ENCODE measurements at places on chromosomes 4 and X.

DNA sequence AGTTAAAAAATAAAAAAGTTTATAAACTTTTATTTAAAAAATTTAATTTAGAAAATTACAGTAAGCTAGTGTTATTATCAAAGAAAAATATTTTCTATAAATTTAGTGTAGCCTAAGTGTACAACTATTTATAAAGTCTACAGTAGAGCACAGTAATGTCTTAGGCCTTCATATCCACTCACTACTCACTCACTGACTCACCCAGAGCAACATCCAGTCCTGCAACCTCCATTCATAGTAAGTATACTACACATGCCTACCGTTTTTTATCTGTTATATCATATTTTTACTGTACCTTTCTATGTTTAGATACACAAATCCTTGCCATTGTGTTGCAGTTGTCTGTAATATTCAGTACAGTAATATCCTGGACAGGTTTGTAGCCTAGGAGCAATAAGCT, 129.0 kb upstream of the FAM47B start:
- DNase-seq, result no peak

GRCh38 chrX:3244955-3245354, 101.5 kb downstream of the MXRA5 start:
- no peak for DNase-seq

DNA sequence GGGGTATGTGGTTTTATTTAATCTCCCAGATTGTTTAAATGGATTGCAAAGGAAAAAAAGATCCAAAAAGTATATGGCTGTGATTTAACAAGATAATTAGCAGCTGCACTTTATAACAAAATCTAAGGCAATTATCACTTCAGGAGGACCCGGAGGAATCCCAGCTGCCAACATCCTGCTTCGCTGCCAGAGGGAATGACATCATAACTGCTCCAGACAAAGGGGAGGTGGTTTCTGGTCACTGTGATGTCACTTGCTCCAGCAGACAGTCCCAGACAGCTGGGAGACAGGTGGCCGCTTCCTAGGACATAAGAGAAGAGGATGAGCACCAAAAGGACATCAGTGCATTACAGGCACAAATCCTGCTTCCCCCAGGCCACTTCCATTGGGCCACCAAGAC, 371.0 kb downstream of the BCOR start:
- no peak for DNase-seq

DNA sequence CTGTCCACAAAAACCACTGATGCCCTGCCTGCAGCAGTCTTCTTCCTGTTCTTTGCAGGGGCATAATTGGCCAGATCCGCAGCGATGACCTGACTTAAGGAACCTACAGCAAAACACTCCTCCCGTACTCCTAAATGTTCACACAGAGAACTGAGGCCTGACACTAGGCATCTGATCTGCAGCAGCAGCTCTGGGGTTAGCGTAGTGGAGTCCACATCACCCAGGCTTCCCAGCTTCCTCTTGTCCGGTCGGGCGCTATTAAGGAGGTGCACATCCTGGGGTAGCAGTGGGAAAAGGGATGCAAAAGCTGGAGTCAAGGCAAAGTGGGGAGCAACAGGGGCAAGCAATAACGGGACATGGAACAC, 758 bp downstream of the SCFD2 start:
- no peak for DNase-seq

DNA sequence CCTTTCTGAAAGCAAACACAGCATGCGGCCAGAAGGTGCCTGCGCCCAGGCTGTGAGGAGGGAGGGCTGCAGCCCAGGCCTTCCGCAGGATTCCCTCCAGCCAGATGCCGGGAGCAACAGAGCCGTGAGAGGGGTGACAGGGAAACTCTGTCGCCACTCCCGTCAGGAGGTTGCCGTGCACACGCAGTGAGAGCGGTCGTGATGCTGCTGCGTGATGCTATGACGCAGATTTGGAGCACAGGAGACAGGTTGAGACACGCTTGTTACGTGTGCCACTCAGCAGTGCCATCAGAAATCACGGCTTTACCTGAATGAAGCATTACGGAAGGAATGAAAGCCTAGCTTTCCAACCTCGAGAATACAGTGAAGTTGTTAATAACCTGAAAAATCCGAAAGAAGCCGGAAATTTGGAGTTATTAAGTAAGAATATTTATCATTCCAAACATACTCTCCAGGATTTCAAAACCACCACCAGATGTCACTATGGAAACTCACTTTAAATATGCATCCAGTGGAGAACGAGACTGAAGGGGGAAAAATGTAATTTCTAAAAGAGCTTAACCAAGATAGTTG, 54.4 kb downstream of the FAT1 start:
- DNase-seq, result no peak

- DNase-seq, result no peak
These were observed 1478.9 kb downstream of the RPA4 start for GRCh38 chrX:98362630-98363029.

- DNase-seq, result no peak
These were observed 41.0 kb upstream of the UCP1 start for GRCh38 chr4:140609548-140610425.

DNA sequence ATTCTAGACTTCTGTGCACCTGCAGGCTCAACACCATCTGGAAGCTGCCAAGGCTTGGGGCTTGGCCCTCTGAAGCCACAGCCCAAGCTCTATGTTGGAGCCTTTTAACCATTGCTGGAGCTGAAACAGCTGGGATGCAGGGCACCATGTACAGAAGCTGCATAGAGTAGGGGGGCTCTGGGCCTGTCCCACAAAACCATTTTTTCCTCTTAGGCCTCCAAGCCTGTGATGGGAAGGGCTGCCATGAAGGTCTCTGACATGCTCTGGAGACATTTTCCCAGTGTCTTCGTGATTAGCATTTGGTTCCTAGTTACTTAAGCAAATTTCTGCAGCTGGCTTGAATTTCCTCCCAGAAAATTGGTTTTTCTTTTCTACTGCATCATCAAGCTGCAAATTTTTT, 999.3 kb upstream of the GRIA3 start:
- no peak for DNase-seq

DNA sequence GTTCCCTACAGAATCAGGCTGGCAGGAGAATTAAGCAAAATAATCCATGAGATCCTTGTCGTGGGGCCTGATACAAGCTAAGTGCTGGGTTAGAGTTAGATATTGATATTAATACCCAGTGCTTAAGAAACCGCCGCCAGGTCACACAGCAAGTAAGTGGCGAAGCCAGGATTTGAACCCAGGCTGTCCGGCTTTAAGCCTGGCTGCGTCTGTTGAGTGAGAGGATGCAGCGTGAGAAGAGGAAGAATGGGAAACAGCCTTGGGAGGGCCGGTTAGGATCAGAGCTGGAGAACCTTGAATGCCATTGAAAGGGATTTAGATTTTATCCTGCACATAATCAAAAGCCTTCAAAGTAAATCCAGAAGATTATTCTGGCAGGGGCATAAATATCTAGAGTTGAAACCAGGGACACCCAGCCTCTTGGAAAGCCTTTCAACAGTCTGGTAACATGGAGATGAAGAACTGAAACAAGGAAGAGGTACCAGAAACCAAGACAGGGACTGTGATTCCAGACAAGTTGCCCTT, 64.8 kb upstream of the HELT start:
- no peak for DNase-seq

- no peak for DNase-seq
These were observed 2.8 kb downstream of the ARX start for GRCh38 chrX:25012793-25013631.

DNA sequence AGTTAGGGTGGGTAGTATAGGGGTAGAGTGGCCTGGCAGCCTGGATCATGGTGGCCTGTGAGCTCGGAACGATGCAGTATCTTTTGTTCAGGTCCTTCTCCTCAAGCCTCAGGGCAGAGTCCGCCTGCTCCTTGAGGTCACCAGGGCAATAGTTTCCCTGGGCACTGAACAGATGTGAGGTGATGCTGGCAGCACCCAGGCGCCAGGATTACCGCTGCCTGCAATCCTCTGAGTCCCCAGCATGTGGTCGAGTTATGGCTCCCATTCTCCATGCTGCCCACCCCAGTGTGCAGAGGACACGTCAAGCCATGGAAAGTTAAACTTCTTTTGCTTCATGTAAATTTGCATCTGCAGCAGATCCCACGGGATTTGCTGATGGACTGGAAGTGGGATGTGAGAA, 38.7 kb downstream of the NEIL3 start:
- no peak for DNase-seq

DNA sequence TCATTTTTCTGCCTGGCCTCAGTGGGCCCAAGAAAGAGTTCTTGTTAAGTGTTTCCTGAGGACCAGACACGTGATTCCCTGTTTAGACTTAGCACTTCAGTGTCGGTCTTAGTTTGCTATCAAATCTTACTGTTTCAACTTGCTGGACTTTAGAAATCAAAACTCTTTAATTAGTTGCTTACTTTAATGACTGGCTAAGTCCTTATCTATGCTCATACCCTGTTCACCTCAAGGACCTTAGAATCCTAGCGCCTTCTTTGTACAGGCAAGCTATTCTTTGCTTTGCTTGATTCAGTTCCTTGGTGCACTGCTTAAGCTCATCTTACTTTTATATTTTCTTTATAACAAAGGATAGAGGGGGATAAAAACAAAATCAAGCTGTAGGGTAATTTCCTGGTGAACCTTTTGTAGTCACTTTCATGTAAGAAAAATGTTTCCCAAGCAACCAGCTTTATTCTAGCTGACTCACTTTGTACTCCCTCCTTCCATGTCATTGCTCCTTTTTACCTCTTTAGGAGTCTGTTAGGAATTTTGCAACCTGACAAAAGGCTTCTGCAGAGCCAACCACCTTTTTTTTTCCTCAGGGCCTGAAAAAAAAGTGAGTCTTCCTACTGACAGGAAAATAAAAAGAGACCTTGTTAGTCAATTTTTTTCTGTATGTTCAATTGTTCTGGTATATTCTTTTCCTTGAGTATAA, 14.7 kb downstream of the WDR44 start:
- no peak for DNase-seq

- DNase-seq, result no peak
These were observed 6.6 kb upstream of the MAGEB17 start for GRCh38 chrX:16160729-16161128.

GRCh38 chr4:103306870-103307375, 108.8 kb upstream of the CENPE start:
- DNase-seq, result no peak

GRCh38 chr4:2702361-2702760, 53.8 kb downstream of the TNIP2 start:
- no peak for DNase-seq

DNA sequence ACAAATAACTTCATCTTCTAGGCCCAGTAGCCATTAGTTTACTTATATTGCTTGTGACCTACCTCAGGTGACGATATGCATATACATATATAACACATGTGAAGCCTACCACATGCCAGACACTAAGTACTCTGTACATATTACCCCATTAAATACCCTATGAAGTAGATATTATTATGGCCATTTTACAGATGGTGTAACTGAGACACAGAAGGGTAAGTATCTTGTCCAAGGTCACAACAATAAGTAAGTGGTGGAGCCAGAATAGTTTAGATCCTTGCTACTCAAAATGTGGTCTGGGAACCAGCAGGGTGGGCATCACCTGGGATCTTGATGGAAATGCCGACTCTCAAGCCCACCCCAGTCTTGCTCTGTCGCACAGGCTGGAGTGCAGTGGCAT, 78.1 kb upstream of the RAPGEF2 start:
- no peak for DNase-seq

GRCh38 chrX:55907968-55908607, 190.5 kb downstream of the RRAGB start:
- peak; percentile 10 for DNase-seq

DNA sequence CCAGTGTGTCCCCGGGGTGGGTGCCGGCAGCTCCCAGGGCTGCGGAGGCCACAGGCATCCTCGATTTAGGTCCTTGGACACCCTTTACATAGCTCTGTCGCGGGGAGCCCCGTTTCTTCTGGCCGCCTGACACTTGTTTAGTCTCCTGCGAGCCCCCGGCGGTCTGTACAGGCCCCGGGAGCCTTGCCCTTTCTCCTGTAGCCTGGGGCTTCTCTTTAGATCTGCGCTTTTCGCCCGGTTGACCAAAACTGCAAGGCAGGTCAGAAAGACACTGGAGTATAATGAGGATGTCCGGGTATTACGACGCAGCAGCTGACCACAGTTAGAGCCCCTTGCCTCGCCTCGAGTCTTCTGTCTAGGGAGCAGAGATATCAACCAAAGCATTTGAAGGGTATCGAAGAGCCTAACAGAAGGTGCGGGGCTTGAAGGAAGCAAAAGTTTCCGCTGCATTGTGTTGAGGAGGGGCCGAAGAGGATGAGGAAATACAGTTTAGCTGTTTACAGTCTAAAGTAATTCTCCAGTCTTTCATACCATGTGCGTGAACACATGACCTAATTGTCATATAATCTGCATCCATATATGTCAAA, 479 bp downstream of the BRCC3 start:
- no peak for DNase-seq

- no peak for DNase-seq
These were observed 42.8 kb downstream of the TENM3 start for GRCh38 chr4:182286035-182286434.

- DNase-seq, result no peak
These were observed 144.9 kb downstream of the FNIP2 start for GRCh38 chr4:158913766-158914165.

DNA sequence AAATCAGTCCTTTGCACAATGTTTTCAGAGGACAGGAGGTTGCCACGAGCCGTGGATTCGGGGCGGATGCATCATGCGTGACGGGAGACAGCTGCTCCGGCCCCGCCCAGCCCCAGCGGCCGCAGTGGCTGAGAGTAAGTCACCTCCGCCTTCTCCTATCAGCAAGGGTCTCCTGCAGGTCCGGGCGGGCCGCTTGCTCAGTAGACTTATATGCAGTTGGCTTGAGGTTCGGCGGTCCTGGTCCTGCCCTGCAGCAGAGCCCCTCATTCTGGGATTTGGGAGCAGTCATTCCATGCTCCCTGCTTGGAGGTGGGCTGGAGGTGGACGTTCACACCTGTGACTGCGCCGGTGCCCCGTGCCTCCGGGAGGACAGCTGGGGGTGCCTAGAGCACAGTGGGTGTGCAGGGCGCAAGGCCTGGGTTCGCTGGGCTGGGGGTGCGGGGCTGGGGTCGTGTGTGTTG, 86.3 kb upstream of the ADRA2C start:
- no peak for DNase-seq

DNA sequence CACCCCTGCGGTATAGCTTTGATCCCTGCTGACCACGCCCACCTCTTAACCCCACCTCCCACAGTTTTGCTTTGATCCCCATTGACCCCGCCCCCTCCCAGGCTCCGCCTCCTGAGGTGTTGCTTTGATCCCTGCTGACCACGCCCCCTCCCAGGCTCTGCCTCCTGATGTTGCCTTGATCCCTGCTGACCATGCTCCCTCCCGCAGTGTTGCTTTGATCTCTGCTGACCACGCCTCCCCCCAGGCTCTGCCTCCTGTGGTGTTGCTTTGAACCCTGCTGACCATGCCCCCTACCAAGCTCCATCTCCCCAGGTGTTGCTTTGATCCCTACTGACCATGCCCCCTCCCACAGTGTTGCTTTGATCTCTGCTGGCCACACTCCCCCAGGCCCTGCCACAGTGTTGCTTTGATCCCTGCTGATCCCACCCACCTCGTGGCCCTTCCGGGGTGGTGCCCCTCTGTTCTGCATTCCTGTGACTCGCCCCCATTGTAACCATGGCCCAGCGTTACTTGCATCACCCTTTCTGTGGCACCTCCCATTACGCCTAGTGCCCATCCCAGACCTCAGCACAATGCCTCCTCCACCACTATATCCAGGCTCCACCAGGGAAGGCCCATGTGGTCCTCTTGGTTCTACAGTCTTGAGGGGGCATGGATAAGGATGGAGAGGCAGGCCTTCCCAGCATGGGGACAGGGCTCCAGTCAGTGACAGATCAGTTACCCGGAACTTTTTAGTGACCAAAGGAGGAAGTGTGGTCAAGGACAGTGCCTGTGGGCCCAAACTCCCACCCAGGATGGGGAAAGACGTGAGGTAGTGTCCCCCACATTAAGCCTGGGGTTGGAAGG, 70.8 kb downstream of the ADRA2C start:
- peak; percentile 1 for DNase-seq

Measured in stimulated activated CD4-positive, alpha-beta T cell treated with anti-CD3 and anti-CD28 coated beads, Interleukin-12 subunit alpha, Interleukin-12 subunit beta, amount 100 ng/mL, for 24 hours (primary cell).